A673 (cell line): ENCODE measurements at places on chromosomes 7 and 10.
A peak's percentile ranks its signal among the peaks of the same experiment; 100 is the strongest.

DNA sequence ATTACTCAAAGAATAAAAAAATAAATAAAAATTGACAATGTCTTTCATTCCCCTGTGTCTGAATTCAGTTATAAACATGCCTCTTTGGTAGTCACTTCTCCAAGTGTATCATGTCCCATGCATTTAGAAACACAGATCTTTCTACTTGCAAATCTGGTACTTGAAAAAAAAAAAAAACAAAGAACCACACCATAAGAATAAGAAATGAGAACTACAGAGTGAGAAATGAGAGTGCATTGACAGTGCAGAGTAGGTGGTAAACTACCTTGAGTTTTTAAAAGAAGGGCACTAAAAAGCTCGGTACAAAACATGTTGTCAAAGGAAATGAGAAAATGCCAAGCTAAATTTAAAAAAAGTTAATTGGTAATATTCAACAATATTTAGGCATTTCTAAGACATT lies 123.0 kb downstream of the GPR85 start:
- no peak for DNase-seq

DNA sequence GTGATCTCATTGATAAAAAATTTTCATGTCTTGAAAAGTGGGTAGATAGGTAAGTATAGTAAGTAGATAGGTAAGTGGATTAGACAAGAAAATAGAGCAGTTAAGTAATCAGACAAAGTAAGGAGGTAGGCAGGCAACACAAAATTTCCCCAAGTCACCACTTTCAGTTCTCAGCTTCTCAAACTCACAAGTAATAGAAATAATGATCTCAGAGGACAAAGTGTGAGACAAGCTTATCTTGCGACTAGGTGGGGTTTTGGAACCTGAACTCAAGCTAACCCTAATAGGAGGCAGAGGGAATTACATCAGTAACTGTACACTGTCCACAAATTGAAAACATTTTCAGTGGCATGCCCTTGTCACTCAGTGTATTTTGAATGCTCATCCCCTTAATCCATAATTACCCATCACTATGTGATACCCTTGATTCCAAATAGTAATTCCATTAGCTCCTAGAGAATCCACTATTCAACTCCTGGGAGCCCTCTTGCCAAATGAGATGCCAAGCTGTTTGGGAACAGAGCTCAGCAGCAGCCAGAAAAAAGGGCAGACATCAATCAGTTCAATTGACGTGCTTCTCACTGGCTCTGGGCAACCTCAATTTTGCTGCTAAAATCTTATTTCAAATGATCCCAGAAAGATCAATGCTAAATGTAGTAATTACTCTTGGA lies 703.2 kb downstream of the XPNPEP1 start:
- no peak for DNase-seq

DNA sequence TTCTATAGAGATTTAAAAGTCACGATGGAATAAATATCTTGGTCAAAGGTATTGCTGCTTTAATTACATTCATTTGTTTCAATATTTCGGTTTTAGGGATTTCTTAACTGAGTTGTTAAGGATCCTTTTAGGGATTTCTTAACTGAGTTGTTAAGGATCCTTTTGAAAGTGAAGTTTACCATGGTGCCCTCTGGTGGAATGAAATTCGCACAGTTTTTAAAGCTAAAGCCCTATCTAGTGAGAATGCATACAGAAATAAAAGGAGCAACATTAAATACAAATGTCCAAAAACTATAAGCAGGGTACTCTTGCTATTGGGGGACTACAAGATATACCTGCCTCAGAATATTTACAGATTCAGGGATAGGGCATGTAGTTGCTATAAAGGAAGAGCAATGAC lies 193.7 kb downstream of the RNLS start:
- DNase-seq = peak; percentile 35

DNA sequence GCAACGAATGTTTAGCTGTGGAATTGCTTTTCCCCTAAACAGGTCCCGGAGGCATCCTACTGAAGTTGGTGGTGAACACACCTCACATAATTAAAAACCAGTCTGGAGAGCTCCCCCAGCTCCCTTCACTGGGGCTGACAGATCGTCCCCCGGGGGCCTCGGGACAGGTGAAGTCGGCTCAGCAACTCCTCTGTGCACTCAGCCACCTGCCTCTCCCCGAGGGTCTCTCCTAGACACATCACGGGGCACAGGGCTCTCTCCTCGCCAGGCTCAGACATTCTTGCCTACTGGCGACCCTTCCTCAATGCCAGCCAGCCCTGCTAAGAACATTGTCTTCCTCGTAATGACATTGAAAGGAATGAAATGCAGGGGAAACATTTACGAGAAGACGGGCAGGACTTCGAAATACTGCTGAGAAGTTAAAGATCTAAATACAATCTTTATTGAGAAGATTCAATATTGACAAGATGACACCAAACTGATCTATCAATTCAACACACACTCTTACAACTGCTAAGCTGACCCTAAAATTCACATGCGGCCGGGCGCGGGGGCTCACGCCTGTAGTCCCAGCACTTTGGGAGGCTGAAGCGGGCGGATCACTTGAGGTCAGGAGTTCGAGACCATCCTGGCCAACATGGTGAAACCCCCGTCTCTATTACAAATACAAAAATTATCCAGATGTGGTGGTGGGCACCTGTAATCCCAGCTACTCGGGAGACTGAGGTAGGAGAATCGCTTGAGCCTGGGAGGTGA lies 88.1 kb upstream of the DNAAF5 start:
- DNase-seq = no peak

- peak; percentile 52 for DNase-seq
These were observed 18.7 kb upstream of the ZNF488 start for GRCh38 chr10:47402641-47403301.

DNA sequence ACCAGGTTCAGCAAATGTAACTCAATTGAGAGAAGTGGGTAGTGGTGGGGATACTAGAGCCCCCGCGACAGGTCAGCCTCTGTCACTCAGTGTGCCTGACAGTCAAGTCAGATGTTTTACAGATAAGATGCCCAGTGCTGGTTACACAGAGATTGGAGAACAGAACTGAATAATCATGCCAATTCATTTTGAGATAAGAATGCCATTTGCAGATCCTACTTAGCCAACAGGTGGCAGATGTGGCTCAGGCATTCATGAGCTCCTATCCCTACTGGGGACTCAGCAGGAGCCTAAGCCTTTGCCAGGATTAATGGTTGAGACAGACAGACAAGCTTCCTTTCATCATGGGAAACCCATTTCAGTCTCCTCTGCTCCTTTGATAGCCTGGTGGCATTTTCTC lies 137.8 kb downstream of the MAPK8 start:
- DNase-seq = peak; percentile 90

GRCh38 chr7:133118261-133118660 lies 36.4 kb upstream of the CHCHD3 start:
- DNase-seq = no peak

DNA sequence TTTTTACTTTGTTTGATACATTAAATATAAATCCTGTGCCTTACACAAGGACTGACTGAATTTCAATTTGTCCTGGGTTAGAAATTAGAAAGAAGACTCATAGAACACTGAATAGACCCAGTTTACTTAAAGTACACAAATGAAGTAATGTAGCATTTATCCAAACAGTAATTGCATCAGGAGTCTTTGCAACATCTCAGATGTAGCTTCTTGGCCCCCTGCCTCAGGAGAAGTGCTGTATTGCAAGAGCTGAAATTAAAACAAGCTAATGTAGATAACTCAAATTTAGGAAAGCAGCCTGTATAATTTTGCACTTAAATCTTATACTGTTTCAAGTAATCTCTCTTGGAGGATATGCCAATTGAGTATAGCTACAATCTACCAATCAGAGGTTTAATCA lies 54.3 kb upstream of the KCND2 start:
- no peak for DNase-seq

- no peak for DNase-seq
These were observed 2.1 kb upstream of the ADAM8 start for GRCh38 chr10:133278577-133279265.

DNA sequence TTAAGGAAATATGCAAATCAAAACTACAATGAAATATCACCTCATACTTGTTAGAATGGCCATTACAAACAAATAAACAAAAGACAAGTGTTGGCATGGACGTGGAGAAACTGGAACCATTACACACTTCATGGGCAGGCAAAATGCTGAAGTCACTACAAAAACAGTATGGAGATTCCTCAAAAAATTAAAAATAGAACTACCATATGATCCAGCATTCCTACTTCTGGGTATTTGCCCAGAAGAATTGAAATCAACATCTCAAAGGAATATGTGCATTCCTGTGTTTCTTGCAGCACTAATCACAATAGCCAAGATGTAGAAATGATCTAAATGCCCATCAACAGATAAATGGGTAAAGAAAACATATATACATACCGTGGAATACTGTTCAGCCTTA lies 83.6 kb downstream of the NRCAM start:
- no peak for DNase-seq

DNA sequence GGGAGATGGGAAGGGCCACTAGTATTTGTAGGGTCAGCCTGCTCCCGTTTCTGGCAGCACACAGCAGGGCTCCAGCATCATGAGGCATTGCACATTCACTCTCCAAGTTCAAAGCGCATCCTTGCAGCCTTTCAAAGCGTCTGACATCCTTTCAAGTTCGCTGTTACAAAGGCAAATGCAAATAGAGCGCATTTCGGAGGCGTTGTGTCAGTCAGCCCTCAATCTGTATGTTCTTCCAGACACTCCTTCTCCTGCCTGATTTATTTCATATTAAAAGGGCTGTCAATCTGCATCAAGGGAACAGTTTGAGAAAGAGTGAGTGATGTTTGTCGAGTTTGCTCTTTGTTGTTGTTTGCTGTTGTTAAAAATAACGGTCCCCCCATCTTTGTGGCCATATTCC lies 188.5 kb downstream of the SNX10 start:
- no peak for DNase-seq

DNA sequence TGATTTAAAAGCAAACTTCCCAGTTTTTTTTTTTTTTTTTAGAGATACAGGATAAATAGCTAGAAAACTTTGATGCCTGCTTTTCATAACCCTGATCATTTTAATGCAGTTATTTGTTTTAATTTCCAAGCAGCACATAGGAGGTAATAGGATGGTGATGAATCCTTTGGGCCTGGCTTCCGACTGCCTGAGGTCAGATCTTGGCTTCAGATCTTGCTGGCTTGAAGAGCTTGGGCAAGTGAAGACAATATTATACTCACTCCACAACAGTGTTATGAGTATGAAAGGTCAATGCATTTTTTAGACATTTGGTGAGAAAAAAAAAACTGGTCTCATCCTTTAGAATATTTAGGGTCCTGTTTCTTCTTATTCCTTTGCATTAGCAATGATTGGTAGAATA lies 124.8 kb upstream of the PRKCQ start:
- DNase-seq = no peak

- DNase-seq = no peak
These were observed 33.0 kb upstream of the GALNTL5 start for GRCh38 chr7:151923097-151923876.

DNA sequence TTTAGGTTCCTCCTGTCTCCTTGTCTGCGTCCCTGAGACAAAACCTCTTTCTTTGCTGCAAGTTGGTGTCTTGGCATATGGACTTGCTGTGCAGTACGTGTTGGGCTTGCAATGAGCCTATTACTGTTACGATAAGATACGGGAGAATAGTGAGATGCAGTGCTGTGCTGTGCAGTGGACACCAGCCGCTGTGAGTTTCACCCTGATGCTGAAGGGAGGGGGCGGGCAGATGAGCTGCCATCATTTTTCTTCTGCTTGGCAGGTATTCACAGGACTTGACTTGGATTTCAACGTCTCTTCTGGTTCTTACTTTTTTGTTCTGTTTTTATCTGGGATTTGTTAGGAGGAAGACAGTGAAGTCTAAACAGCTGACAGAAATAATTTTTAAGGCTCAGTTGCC lies 257.1 kb upstream of the PITRM1 start:
- DNase-seq = no peak

DNA sequence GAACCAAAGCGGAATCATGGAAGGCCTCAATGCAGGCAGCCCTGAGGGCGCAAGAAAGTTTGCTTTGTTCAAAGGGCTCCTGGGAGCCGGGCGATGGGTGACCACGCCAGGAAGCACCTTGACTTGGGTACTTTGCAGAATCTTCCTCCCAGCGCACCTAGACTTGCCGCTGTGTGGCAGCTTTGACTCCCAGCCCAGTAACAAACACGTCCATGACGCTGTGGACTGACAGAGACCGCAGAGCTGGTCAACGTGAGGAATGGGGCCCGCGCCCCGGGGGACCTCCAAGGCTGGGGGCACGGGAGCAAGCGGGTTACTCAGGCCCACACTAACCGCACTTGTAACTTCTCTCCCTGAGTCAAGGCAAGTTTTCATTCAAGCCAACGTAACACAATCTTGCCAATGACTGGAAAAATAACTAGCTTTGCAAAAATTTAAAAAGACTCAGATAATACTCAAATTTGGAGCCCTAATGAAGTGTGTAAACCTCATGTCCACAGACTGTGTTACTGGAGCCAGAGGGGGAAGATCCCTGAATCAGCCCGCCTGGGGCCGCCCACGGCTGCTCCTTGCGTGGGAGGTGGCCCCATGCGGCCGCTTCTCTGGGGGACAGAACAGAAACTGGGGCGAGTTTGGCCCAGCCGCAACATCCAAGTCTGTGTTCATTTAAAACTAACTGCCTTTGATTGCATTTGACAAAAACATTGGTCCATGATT lies 130.8 kb downstream of the DNAJB6 start:
- no peak for DNase-seq

DNA sequence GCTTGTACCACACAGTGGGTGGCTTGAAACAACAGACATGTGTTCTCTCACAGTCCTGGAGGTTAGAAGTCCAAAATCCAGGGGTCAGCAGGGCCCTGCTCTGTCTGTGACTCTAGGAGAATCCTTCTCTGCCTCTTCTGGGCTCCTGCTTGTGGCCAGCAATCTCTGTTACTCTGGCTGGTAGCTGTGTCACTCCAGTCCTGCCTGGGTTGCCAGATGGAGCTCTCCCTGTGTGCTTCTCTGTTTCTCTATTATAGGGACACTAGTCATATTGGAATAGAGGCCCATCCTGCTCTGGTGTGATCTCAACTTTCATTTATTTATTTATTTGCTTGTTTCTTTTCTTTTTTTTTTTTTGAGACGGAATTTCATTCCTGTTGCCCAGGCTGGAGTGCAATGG lies 276.6 kb upstream of the GALNT17 start:
- no peak for DNase-seq

GRCh38 chr10:34727595-34728033 lies 87.5 kb downstream of the PARD3 start:
- DNase-seq = no peak

DNA sequence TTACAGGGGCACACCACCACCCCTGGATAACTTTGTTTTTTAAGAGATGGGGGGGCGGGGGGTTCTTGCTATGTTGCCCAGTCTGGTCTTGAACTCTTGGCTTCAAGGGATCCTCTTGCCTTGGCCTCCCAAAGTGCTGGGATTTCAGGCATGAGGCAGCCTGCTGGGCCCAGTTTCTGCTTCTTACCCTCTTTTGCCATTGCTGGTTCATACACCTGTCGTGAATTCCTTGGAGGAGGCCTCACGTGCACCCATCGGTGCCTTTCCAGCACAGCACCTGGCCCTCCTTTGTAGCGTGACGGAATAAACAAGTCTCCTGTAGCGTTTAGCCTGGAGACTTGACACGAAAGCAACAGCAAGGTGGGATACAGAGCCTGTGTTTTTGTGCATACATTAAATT lies 75.5 kb downstream of the CARD11 start:
- no peak for DNase-seq
